ENCODE measurements at places on chromosomes 11 and 22.

DNA sequence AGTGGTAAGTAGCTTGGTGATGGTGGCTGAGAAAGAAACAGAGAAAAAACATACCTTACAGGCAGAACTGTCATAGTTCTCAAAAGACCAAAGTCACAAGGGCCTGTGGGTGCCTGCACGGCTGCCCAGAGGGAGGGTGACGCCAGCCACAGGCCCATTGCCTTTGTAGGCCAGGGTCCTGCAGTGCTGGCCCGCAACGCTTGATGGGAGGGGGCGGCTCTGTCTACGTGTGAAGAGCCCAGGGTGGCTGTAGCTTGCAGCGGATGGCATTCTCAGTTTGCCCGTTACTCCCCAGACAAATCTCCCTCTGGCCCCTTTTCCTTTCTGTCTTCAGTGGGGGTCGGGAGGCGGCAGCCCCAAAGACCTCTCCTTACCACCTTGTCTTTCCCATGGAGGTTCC is 24.7 kb upstream of the B3GAT1 start:
- no peak for DNase-seq

GRCh38 chr11:102061276-102061675 is 14.0 kb downstream of the CFAP300 start:
- no peak for DNase-seq

DNA sequence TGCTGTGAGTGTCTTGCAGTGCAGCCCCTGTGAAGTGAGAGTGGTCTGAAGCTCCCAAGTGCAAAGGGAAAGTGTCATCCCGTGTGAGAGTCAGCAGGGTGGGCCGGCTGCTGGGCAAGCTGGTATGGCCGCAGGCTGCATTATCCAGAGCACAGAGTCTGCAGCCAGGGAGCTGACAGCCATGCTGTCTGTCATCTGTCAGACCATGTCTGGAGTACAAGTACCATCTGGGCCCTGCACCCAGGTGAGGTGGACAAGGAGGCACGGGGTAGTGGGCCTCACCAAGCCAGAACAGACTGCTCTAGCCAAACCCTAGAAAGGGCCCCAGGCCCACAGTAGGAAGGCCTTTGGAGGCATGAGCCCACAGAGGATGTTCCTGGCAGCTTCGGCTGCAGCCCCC is 20.2 kb downstream of the LMO1 start:
- DNase-seq, result no peak

DNA sequence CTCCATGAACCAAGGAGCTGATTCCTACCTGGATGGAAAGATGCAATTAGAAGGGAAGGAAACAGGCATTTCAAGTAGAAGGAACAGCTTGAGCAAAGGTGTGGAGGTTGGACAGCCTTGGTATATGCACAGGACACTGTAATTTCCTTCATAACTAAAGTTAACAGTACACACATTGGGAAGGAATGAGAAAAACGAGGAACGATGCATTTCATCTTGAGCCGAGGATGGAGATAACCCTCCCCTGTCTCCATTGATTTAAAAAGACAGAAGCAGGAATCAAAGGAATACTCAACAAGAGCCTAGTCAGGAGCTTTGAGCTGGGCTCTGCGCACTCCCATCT is 2.3 kb upstream of the PRG2 start:
- DNase-seq, result no peak

- DNase-seq, result no peak
Measured at GRCh38 chr11:120911943-120912342, 112.0 kb upstream of the TBCEL start.

DNA sequence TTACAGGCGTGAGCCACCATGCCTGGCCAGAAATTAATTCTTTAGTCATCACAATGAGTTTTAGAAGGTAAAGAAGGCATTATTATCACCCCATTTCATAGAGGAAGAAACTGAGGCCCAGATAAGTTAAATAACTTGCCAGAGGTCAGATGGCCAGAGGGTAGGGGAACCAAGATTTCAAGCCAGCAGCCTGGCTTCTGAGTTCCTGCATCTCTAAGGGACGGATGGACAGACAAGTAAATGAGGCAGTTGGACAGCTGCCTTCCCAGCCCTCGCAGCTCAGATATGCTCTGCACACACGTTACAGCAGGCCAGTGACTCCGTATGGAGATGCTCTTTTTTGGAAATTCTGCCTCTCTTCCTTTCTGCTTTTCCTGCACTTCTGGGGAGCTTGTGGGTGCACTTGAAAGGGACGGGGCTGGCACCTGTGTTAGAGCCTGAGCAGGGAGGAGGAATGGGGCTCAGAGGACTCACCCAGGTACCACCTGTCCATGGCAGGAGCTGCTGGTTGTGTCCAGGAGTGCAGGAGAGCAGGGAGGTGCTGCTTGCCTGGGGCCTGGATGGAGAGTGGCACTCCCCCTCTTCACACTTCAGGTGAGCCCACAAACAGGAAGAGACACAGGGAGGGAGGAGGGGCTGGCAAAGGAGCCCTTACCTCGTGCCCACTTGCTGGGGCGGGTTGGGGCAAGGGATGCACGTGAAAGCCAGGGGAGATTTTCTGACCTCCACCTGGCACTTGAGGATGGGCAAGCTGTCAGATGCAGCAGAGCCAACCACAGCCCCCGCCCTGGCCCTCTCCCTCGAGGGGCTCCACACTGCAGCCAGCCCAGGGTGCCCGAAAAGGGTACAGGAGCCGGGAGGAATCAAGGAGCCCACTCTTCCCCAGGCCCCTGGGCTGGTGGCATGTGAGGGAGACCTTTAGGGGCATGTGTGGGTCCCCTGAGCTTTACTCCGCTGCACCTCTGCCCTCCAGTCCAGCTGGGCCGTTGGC is 3.3 kb upstream of the FXYD2 start:
- peak; percentile 3 for DNase-seq

- no peak for DNase-seq
Measured at GRCh38 chr11:72581067-72581466, 93.2 kb downstream of the PDE2A start.

- no peak for DNase-seq
Measured at GRCh38 chr11:116963813-116964212, 126.4 kb upstream of the APOA1 start.

DNA sequence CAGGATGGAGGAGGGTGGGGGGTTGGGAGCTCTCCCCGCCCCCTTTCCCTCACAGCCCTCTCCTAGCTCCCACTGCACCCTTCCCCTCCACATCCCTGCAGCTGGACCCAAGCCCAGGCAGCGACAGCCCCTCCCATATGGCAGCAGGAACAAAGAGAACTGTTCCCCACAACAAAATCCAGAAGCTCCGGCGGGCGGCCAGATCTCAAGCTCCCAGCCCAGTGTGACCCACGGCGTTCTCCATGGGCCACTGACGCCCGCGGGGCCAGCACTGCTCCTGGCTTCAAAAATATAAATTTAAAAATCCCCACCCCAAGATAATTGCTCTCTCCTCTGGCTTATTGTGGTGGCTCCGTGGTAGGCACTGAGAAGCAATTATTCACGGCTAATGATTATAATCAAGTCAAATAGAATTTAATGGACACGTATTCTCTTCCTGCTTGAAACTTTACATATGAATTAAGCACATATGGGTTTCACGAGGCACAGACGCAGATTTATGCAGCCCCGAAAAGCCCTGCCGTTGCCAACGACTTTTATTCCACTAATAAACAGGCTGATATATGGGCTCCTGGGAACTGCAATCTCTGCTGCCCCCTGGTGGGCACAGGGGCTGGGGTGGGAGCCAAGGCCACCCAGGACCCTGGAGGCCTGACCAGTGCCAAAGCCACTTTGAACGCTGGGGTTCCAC is 17.5 kb downstream of the MACROD1 start:
- peak; percentile 89 for DNase-seq
